ENCODE measurements at places on chromosomes 4 and X.
A peak's percentile ranks its signal among the peaks of the same experiment; 100 is the strongest.

DNA sequence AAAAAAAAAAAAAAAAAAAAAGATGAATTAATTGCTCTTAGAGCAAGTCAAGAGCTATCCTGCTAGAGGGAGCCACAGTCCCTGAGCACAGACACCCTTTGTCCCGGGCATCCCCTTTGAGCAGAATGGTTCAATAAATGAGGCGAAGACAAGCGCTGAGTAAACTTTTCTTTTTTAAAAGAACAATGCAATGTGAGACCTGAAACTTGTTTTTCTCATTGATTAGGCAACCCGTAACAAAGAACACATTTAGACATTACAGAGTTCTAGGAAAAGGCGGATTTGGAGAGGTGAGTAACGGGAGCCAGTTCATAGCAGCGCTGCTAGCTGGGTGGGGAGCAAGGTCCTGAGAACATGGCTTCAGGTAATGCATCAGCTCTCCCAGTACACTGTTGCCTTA is 46.1 kb downstream of the GRK4 start:
- no peak for DNase-seq

- DNase-seq, result no peak
Observed at GRCh38 chr4:7812921-7813320, 126.7 kb downstream of the AFAP1 start.

DNA sequence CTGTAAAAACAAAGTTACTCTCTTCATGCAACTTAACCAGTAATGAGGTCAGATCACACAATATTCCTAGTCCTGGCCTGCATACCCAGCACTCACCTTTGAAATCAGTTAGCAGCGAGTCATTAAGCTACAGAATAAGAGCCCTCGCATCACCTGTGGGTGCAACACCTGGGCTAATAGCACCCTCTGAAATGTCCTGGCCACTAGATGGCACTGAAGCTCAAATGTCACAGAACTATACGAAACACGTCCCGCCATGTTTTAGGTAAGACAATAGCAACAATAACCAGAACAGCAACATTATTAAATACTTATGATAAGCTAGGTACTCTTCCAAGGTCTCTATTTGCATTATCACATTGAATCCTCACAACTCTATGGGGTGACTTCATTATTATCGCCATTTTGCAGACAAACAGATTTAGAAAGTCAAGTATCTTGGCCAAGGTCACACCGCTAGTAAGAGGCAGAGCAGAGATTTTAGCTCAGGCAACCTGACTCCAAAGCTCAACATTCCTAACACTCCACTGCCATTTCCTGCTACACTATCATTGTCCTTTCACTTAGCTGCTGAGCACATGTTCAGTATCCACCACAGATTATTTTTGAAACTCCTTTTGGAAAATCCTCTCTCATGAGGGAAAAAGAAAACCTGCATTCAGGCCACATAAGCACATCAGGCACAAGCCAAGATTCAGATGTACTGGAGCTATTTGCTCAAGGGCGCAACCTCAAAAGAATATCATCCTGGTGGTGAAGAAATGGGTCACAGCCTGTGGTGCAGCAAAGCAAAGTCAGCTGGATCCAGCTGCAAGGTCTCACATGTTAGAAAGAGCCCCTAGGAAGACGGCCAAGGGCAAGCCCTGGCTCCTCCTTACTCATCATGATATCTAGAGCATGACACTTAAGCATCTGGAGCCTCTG is 59.5 kb upstream of the KDR start:
- DNase-seq, result no peak

GRCh38 chrX:37986893-37987292 is 19.5 kb upstream of the SYTL5 start:
- DNase-seq, result no peak

- no peak for DNase-seq
Observed at GRCh38 chr4:57023104-57023503, 44.4 kb downstream of the POLR2B start.

DNA sequence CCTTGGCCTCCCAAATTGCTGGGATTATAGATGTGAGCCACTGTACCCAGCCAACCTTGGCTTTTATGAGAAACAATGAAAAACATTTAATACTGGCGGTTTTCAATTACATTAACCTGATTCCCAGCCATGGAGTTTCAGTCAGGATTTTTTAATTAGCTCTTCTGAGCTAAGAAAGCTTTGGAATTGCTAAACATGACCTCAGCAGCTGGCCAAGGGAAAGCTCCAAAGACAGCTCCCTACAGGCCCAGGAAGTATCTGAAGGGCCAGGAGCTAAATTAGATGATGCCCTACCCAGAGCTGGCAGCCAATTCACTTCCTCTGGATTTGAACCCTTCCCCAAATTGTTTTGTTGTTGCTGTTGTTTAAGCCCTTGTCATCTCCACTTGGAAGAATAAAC is 26.5 kb upstream of the FUNDC1 start:
- DNase-seq, result no peak

- DNase-seq, result no peak
Observed at GRCh38 chr4:143391895-143392294, 55.2 kb downstream of the GAB1 start.

GRCh38 chrX:7801711-7802110 is 41.3 kb upstream of the VCX start:
- DNase-seq, result no peak

GRCh38 chrX:39149761-39150160 is 348.5 kb downstream of the MID1IP1 start:
- peak; percentile 2 for DNase-seq

DNA sequence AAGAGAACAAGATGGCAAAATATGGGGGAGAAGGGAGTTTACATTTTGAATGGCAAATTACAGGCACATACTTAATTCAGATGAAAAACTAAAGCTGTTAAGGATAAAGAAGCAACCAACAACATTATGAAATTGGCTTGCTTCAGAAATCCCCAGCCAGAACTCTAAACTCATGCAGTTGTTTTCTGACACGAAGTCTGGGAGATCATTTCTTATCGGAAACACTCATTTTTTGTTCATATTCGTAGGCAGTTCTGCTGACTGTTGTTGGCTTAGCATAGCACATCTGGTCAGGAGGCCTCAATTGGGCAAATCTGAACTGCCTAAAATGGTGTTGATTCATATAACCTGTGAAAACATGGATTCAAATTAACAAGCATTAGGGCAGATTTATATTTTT is 33.0 kb upstream of the ARHGAP6 start:
- DNase-seq, result no peak

DNA sequence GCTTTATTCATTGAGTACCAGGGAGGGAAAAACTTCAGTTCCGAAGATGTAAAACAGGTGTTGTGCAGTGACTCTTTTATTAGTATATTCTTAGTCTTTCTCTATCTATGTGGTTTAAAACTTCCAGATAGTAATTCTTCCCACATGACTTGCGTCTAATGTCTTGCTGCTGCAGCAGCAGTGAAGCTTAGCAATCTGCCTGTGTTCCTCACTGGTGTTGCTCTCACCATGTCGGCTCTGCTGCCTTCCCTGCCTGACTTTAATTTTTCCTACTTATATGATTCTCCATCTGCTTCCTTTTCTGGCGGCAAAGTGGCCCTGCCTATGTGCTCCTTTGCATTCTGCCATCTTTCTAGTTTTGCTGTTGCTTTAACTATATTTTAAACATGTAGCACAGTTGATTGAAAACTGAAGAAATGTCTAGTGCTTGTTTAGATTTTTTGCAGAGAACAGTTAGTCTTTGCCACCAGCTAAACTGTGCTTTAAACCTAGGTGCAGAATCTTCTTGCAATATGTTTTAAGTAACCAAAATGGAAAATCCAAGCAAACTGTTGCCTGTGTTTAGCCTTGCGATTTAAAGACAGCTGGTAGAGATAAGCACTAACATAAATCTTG is 1934.2 kb upstream of the IGFBP7 start:
- no peak for DNase-seq
